Liver (tissue), 10 donors: ENCODE measurements at places on chromosomes 2 and 18. TPM values are rescaled to one million over a fixed set of nuclear protein-coding genes. Genes with fewer than 3 reads are reported as not detected.

COBLL1 gene
- total RNA-seq = 114 TPM

MMADHC gene
- total RNA-seq = 97.5 TPM

DNA sequence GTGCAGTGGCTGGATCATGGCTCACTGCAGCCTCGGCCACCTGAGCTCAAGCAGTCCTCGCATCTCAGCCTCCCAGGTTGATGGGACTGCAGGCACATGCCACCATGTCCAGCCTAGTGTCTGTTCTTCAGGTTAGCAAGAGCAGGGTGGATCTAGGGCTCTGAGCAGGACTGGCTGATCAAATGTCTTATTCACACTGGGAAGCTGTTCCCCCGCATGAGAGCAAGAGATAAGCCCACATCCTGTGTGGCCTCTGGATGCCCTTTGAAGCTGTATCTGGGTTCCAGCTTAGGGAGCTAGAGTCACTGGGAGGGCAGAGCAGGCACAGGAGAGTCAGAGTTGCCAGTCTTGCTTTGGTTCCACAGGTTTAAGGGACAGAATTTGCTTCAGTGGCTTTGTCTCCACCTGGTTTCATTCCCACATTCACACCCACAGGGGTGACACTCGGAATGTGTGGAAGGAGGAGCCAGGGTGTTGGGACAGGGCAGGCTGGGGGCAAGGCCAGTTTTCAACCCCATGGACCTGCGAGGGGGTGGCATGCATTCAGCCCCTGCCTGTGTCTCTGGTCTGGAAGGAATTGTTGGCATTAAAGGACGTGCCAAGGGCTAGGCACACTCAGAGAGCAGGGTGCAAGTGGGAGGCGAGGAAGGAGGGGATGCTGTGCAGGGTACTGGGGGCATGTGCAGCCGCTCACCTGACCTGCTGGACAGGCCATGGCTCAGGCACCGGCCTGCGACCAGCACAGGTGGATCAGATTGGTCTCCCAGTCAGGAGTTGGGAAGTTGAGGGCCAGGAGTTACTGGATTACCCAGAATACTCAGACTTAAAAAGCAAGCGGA is 24.5 kb downstream of the PTPN18 start:
- no peak overlapping the region for H3K27ac ChIP-seq
- H3K4me3 ChIP-seq = no peak overlapping the region
- H3K27me3 ChIP-seq = no peaks in the 10 kb centered on the region
- H3K36me3 ChIP-seq = no peaks in the 10 kb centered on the region
- DNase-seq = no peak
- H3K4me1 ChIP-seq = peaks cover 6% of the 10 kb centered on the region

DNA sequence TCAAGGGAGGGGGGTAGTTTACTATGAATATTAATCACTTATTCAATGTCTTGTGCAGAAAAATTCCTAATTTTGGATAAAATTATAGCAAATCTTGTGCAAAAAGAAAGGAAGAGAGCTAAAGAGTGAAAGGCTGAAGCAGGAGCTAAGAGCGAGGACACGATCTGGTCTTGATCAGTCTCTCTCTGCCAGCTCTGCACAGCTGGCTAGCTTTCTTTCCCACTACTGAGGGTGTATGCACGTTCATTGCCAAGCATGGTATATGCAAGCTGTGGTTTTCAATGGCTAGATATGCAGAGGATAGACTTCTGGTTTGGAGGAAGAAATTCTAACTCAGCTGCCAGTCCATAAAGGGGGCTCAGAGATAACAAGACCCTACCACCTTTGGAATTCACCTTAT is 297.3 kb downstream of the CYRIA start:
- no peaks in the 10 kb centered on the region for H3K27me3 ChIP-seq
- no peak overlapping the region for H3K27ac ChIP-seq
- H3K4me1 ChIP-seq = no peaks in the 10 kb centered on the region
- H3K4me3 ChIP-seq = no peak overlapping the region
- H3K36me3 ChIP-seq = no peaks in the 10 kb centered on the region
- DNase-seq = no peak

DNA sequence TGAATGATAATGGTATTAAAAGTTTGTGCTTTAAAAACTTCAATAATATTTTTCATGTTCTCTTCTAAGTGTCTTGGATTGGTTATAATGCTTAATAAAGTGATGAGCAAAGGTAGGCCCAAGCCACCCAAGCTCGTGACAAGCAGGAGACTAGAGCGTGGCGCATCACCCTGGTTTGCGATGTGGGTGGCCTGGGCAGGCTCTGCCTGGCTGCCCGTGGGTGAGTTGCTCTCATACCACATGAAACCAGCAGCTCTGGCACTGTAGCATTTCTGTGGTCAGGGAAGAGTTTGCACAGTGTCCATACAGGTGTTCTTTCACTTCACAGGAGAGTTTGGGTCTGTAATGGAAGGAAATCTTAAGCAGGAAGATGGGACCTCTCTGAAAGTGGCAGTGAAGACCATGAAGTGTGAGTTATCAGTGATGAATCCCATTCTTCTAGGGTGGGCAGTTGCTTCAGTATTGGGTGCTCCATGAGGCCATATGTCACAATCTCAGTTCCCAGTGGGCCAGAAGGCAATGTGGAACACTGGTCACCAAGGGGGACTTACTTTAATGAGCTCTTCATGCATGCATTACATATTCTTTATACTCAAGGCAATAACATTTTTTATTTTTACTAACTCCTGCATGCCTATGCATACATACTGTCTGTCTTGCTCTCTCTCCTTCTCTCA is 51.4 kb upstream of the TMEM87B start:
- H3K27me3 ChIP-seq = no peaks in the 10 kb centered on the region
- peaks cover 2% of the 10 kb centered on the region for H3K4me1 ChIP-seq
- no peak overlapping the region for H3K4me3 ChIP-seq
- H3K27ac ChIP-seq = no peak overlapping the region
- H3K36me3 ChIP-seq = peaks cover 4% of the 10 kb centered on the region
- no peak for DNase-seq

- no peaks in the 10 kb centered on the region for H3K27me3 ChIP-seq
- no peak overlapping the region for H3K27ac ChIP-seq
- H3K4me1 ChIP-seq = no peaks in the 10 kb centered on the region
- H3K36me3 ChIP-seq = no peaks in the 10 kb centered on the region
- DNase-seq = no peak
These were observed 284.8 kb upstream of the CYRIA start for GRCh38 chr2:16950436-16950835.

- no peaks in the 10 kb centered on the region for H3K27me3 ChIP-seq
- no peak overlapping the region for H3K27ac ChIP-seq
- no peaks in the 10 kb centered on the region for H3K36me3 ChIP-seq
- no peaks in the 10 kb centered on the region for H3K4me1 ChIP-seq
These were observed 90.5 kb upstream of the CCDC150 start for GRCh38 chr2:196549052-196549451.
